Brain (organoid and tissue), 16 donors: ENCODE measurements at places on chromosomes 3 and 15.

DNA sequence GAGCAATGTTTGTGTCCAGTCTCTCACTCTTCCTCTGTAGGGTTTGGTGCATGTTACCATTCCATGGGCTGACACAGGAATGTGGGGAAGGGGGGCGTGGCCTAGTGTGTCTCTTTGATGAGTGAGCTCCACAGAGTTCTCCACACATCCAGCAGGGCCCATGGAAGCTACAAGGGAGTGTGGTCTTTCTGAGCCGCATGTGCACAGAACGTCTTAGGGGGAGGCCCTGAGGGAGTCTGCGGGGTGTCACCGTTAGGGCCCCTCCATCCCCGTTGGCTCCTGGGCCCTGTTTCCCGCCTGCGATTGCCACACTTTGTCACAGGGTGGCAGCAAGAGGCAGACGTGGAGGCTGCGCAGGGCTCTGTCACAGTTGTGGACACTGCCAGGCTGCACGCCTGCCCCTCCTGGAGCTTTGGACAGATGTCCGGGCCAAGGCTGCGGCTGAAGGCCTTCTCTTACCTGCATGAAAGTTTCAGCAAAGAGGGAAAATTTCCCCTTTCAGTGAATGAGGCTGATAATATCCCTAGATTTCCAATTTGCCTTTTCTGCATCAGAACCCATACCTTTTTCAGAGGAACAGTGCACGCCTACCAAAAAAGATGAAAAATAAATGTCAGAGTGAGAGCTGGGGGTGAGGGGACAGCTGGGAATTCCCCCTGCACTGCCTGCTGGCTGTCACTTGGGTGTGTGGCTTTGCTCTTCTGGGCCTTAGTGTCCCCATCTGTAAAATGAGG lies 24.3 kb downstream of the CACNA2D3 start:
- peak; percentile 77 for DNase-seq

GRCh38 chr3:177579419-177579818 lies 382.1 kb upstream of the TBL1XR1 start:
- no peak for DNase-seq

GRCh38 chr15:90895571-90896117 lies 7.5 kb upstream of the MAN2A2 start:
- peak; percentile 75 for DNase-seq

GRCh38 chr3:184344579-184345316 lies 7.3 kb downstream of the FAM131A start:
- DNase-seq: no peak

- DNase-seq: no peak
These were observed 344.0 kb upstream of the PROK2 start for GRCh38 chr3:72128921-72129320.

- DNase-seq: no peak
These were observed 577.7 kb upstream of the ADAMTS9 start for GRCh38 chr3:65265511-65265910.

- DNase-seq: no peak
These were observed 284.1 kb upstream of the LRRFIP2 start for GRCh38 chr3:37458162-37459120.

DNA sequence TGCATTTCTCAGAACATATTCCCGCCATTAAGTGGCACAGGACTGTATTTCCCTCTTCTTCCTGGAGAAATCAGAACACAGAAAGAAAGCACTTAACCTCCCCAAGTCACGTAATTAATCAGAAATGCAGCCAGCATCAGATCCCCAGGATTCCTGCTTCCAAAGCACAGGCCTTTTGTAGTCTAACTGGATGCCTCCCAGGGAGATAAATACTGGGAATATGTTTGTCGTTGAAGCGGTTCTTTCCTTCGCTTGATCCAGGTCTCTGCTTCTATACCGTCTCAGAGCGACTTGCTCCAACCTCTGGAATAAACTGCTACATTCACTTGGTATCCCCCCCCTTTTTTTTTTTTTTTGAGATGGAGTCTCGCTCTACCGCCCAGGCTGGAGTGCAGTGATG lies 198.6 kb downstream of the KBTBD8 start:
- DNase-seq: peak; percentile 18

DNA sequence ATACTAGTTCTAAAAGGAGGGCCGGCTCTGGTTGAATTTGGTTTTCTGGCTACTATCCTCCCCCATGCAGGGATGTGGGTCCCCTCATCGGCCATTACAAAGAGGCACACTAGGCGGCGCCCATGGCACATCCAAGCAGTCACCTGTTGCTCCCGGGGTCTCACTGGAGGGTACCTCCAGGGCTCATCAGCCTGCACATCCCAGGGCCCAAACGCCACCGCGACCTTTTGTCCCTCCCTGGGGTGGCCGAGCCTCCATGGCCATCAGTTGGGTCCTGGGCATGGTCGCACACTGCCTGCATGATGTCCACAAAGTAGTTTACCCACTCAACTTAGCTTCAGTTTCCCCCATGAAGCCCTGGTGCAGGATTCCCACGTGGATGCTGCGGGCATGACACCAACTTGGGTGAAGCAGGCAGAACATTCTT lies 28.3 kb downstream of the IDH3A start:
- DNase-seq: peak; percentile 36
